ENCODE measurements at places on chromosomes 11 and 22. TPM values are rescaled to one million over a fixed set of nuclear protein-coding genes. Genes with fewer than 3 reads are reported as not detected.

- peak; percentile 48 for DNase-seq
- no peak overlapping the region for H3K4me3 ChIP-seq
- H3K4me1 ChIP-seq, result peaks cover 27% of the 10 kb centered on the region
- H3K36me3 ChIP-seq, result no peaks in the 10 kb centered on the region
- H3K27ac ChIP-seq, result no peak overlapping the region
- no peaks in the 10 kb centered on the region for H3K27me3 ChIP-seq
Measured at GRCh38 chr11:76184551-76184993, 21.7 kb downstream of the WNT11 start.

DNA sequence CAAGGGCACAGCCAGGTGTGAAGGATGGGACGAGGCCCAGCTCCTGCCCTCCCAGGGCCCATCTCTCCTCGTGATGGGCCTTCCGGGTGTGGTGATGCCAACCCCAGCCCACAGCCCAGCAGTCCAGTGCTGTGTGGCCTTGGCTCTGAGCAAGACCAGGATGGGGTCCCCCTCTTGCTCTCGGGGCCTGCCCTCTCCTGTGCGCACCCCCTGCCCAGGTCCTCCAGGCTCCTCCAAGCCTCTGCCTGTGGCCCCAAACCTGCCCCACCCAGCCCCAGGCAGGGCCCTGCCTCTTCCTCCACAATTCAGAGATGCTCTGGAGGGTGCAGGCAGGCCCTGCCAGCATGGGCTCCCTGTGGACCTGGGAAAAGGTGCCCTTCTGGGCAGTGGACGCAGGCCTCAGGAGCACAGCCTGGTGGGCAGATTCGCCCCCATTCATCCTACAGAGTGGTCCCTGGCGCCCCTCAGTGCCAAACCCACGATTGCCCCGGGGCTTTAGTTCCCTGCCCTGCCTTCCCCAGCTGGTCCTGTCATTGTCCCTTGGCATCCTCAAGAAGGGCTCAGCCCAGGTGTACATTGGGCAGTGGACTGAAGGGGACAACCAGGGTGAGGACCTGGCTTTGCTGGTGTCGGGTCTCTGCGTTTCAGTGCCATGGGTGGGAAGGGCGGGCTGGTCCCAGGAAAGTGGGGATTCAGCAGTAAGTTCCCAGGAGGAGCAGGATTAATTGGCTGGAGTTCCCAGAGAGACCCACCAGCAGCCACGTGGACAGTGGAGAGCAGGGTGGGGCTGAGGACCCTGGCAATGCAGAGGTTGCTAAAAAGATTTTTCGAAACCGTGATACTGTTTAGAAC lies 19.8 kb downstream of the EIF1AD start:
- no peak for DNase-seq
- peaks cover 22% of the 10 kb centered on the region for H3K36me3 ChIP-seq
- no peak overlapping the region for H3K4me3 ChIP-seq
- H3K4me1 ChIP-seq, result no peaks in the 10 kb centered on the region

GRCh38 chr11:69294571-69295078 lies 670 bp downstream of the MYEOV start:
- peak overlapping the region; percentile 94 for H3K27ac ChIP-seq
- no peak for DNase-seq

DNA sequence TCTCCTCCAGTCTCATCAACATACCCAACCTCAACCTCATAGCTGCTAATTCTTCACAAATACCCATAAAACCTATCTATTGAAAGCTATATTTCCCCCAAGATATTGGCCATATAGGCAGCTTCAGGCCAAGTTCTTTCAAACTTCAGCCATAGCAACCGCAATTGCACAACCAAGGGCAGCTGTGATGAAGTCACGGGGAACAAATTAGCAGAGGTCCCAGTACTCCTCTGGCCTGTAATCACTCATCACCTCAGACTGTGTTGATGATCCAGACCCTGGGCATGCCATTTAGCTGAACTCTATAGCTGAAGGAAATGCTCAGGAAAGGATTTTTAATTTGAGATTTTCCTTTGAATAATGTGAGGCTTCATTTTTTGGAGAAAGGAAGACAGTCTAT lies 84.1 kb downstream of the SLC1A2 start:
- no peak for DNase-seq
- no peaks in the 10 kb centered on the region for H3K27me3 ChIP-seq
- H3K4me1 ChIP-seq, result no peaks in the 10 kb centered on the region
- no peaks in the 10 kb centered on the region for H3K36me3 ChIP-seq
- no peak overlapping the region for H3K4me3 ChIP-seq

DNA sequence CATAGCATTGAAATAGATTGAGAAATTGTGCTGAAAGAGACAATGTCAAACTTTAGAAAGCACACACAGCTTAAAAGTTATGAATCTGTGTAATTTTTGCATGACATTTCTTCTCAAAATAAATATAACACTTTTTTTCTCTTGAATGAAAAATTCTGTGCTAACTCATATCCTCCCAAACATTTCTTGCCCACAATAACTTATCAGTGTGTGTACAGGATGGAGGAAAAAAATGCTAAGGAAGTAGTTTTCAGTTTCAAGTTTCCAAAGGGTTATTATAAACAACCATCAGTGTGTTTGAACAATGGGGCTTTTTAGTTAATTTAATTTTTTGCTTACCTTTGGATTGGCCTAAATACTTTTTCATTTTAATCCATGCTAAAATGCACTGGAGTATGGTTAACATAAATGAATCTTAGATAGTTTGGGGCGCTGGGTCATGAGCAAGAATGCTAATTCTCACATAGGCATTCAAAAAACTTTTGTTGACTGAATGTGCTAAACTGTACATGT lies 82.9 kb upstream of the ARHGAP20 start:
- H3K27ac ChIP-seq, result no peak overlapping the region
- H3K36me3 ChIP-seq, result no peaks in the 10 kb centered on the region
- no peaks in the 10 kb centered on the region for H3K4me1 ChIP-seq
- DNase-seq, result no peak

SYT8 gene
- total RNA-seq, result not detected

TUB gene
- not detected for total RNA-seq

DNA sequence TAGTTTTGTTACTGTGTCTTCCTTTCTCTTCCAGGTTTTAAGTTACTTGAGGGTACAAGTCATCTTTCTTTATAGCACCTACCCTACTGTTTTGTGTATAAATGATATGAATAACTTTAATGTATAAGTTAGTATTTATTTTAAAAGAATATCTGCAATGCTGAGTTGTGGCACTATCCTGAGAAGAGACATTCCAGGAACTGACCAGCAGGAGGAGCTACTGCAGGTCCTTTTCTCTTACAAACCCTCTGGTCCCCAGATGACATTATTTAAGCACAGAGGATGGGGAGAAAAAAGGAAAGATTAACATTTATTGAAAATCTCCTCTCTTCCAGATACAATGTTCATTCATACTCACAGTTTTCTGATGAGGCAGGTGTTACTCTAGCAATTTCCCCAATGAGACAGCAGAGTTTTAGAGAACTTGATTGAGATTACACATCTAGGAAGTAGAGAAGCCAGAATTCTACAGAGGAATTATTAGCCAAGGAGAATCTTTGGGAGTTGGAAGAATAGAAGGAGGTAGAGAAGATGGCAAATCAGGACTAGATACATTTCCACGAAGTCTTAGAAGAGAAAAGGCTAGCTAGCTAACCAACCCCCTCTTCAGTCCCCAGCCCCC lies 541.2 kb upstream of the API5 start:
- no peaks in the 10 kb centered on the region for H3K4me1 ChIP-seq
- no peaks in the 10 kb centered on the region for H3K27me3 ChIP-seq
- no peak overlapping the region for H3K4me3 ChIP-seq
- H3K36me3 ChIP-seq, result no peaks in the 10 kb centered on the region

NR1H3 gene
- total RNA-seq, result 15.9 TPM

CTSC gene
- 170 TPM for total RNA-seq

INS gene
- not detected for total RNA-seq

DNA sequence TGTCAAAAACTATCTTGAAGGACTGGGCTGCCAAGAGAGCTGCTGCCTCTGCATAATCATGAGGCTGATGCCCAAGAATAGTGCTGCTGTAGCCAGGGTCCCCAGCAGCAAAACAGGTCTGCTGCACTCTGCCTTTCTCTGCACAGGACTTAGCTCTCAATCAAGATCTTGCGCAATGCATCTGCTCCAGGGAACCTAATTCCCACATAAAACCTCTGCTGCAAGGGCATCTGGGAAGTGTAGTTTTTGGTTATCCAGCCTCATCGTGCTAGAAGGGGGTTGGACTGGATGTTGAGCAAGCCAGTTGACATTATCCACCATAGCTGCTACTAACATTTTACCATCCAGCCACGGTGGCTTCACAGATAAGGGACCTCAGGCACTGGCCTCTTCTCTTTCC lies 192.7 kb downstream of the C11orf91 start:
- no peak overlapping the region for H3K27ac ChIP-seq
- H3K27me3 ChIP-seq, result peaks cover 5% of the 10 kb centered on the region
- H3K4me1 ChIP-seq, result no peaks in the 10 kb centered on the region
- no peak for DNase-seq

DNA sequence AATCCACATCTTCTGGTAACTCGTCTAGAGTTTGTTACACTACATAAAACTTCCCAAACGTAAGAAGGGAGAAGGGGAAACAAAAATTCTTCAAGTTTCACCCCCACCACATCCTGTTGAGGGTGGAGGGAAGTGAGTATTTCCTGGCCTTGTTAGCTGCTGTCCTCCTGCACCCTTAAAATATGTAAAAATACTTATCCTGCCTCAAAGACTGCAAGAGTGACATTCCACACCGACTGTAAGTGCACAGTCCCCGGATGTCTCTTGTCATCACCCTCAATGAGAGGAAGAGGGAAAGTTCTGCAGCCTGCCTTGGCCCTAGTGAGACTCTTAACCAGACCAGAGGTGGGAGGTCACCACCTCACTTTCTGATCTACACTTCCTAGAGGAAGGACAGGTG lies 3.3 kb downstream of the TMEM121B start:
- H3K4me1 ChIP-seq, result no peaks in the 10 kb centered on the region
- DNase-seq, result no peak
- H3K27ac ChIP-seq, result no peak overlapping the region
- H3K36me3 ChIP-seq, result no peaks in the 10 kb centered on the region
- no peak overlapping the region for H3K4me3 ChIP-seq
- H3K27me3 ChIP-seq, result peaks cover 82% of the 10 kb centered on the region

CSRP3 gene
- not detected for total RNA-seq

SEC14L2 gene
- 0.16 TPM for total RNA-seq

DNA sequence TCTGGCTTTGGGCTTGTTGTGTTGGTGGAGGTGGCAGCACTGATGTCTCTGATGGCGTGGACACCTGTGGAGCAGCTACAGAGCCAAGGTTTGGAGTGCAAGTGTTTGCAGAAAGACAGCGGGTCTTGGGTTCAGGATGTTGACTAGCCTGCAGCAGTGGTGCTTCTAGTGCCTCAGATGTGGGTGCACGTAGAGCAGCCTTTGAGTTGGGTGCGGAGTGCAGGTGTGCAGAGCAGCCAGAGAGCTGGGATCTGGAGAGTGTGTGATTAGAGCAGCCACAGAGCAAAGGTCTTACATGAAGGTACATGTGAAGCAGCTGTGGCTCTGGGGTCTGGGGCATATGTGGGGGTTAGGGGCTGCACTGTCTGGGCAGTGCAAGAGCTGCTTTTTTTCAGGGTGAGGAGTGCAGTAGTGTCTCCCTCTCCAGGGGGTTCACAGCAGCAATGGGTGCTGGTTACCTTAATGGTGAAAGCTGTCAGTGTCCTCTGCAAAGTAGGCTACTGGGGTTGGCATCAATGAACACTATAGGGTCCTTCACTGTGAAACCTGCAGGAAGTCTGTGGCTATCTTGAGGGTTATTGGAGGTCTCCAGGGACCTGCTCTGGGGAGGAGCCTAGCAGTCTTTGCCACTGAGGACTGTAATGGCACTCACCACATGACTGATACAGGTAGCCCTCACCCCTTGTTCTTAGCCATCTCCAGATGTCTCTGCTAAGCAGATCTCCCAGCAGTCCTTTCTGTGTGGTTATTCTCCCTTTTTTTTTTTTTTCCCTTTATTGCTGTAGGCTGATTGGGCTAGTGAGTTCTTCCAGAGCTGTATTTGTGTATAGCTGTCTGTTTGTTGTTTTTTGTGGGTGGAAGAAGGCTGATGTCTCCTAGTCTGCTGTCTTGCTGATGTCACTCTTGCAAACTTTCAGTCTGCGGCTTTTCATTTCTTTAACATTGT lies 14.3 kb downstream of the BIRC2 start:
- H3K4me1 ChIP-seq, result no peaks in the 10 kb centered on the region
- no peak overlapping the region for H3K4me3 ChIP-seq
- no peak overlapping the region for H3K27ac ChIP-seq
- no peak for DNase-seq
- H3K36me3 ChIP-seq, result peaks cover 54% of the 10 kb centered on the region

DNA sequence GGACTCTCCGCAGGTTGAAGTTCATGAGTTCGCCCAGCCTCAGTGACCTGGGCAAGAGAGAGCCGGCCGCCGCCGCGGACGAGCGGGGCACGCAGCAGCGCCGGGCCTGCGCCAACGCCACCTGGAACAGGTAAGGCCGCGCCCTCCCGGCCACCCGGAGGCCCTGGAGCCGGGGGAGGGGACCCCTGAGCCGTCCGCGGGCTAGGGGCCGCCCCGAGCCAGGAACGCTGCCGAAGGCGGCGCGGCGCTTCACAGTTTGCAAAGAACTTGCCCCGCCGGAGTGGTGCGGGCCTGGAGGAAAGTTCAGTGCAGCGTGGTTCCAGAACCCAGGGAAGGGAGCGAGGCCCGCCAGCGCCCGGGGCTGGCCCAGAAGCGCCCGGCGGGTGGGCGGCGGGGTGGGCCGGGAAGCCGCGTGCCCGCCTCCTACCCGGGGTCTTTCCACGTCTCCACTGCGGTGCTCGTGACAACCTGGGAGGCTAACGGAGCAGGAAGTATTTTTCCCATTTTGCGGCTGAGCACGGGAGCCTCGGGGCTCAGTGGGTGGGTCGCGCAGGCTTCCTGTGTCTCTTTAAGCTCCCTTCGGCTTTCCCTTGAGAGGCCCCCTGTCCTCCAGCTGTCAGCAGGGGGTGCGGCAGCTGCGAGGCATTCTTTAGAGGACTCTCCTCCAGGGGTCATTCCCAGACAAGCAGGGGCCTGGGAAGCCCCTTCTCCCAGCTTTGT lies 635 bp downstream of the PRR5 start:
- H3K27me3 ChIP-seq, result no peaks in the 10 kb centered on the region
- H3K4me3 ChIP-seq, result peak overlapping the region; percentile 47
- H3K27ac ChIP-seq, result no peak overlapping the region
- H3K36me3 ChIP-seq, result no peaks in the 10 kb centered on the region
- DNase-seq, result no peak
- peaks cover 3% of the 10 kb centered on the region for H3K4me1 ChIP-seq

All from K562 (cell line).